Immature natural killer cell (primary cell): ENCODE measurements at places on chromosomes 4 and X. TPM values are rescaled to one million over a fixed set of nuclear protein-coding genes. Genes with fewer than 3 reads are reported as not detected.
A peak's percentile ranks its signal among the peaks of the same experiment; 100 is the strongest.

The LRRC66 gene
- polyA plus RNA-seq, result not detected

The ATOH1 gene
- polyA plus RNA-seq, result not detected

The ZMAT1 gene
- not detected for polyA plus RNA-seq

The CXCR3 gene
- 108 TPM for polyA plus RNA-seq

The ETDB gene
- polyA plus RNA-seq, result not detected

The CENPU gene
- polyA plus RNA-seq, result 7.1 TPM

The SERTM2 gene
- polyA plus RNA-seq, result not detected

The TBC1D9 gene
- polyA plus RNA-seq, result 0.21 TPM

The TLR6 gene
- 1.9 TPM for polyA plus RNA-seq

The COL25A1 gene
- polyA plus RNA-seq, result not detected

The CAMK2D gene
- 22.8 TPM for polyA plus RNA-seq

The RELL1 gene
- 3.5 TPM for polyA plus RNA-seq

The AFP gene
- polyA plus RNA-seq, result not detected

The GASK1B gene
- not detected for polyA plus RNA-seq

- peak; percentile 72 for DNase-seq
These were observed 6.2 kb downstream of the TXK start for GRCh38 chr4:48127682-48128404.

- DNase-seq, result no peak
These were observed 94.7 kb upstream of the GPM6B start for GRCh38 chrX:13911586-13911985.

GRCh38 chrX:24306440-24306839 is 7.4 kb downstream of the SUPT20HL2 start:
- DNase-seq, result no peak

GRCh38 chrX:117768861-117769604 is 347.6 kb downstream of the KLHL13 start:
- no peak for DNase-seq

GRCh38 chr4:122612540-122612939 is 8.3 kb downstream of the IL21 start:
- no peak for DNase-seq

DNA sequence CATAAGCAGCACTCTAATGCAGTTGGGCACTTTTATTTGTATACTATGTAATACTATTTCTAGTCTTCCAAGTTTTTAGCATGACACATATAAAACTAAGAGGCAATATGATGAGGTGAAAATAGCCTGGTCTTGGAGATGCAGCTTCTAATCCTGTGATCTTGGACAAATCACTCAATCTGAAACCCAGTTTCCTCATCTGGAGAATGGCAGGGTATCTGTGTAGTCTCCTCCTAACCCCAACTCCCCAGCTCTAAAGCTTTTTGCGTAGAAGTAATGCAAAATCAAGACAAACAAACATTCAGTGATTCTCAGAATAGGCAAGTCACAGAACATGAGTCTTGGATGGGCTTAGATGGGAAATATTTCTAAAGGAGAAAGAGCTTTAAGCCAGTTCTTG is 36.7 kb upstream of the IL21 start:
- no peak for DNase-seq

DNA sequence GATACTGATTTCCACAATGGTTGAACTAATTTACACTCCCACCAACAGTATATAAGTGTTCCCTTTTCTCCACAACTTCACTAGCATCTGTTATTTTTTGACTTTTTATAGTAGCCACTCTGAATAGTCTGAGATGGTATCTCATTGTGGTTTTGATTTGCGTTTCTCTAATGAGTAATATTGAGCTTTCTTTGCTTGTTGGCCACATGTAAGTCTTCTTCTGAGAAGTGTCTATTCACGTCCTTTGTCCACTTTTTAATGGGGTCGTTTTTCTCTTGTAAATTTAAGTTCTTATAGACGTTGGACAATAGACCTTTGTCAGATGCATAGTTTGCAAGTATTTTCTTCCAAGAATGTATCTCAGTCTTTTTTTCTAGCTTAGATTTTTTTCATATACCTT is 10.0 kb downstream of the FBXW7 start:
- DNase-seq, result no peak

DNA sequence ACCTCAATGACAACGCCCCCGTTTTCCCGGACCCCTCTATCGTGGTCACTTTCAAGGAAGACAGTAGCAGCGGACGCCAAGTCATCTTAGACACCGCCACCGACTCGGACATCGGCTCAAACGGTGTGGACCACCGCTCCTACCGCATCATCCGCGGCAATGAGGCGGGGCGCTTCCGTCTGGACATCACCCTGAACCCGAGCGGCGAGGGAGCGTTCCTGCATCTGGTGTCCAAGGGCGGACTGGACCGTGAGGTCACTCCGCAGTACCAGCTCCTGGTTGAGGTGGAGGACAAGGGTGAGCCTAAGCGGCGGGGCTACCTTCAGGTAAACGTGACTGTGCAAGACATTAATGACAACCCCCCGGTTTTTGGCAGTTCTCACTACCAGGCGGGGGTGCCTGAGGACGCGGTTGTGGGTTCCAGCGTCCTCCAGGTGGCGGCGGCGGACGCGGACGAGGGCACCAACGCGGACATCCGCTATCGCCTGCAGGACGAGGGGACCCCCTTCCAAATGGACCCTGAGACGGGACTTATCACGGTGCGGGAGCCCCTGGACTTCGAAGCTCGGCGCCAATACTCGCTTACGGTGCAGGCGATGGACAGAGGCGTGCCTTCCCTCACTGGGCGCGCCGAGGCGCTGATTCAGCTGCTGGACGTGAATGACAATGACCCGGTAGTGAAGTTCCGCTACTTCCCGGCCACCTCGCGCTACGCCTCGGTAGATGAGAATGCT is 2.2 kb downstream of the FAT4 start:
- DNase-seq, result no peak

GRCh38 chrX:12981880-12982279 is 7.0 kb downstream of the TMSB4X start:
- DNase-seq, result no peak

GRCh38 chr4:51831133-51831532 is 11.8 kb upstream of the DCUN1D4 start:
- peak; percentile 54 for DNase-seq

GRCh38 chrX:104641176-104641575 is 75.2 kb downstream of the IL1RAPL2 start:
- DNase-seq, result no peak

DNA sequence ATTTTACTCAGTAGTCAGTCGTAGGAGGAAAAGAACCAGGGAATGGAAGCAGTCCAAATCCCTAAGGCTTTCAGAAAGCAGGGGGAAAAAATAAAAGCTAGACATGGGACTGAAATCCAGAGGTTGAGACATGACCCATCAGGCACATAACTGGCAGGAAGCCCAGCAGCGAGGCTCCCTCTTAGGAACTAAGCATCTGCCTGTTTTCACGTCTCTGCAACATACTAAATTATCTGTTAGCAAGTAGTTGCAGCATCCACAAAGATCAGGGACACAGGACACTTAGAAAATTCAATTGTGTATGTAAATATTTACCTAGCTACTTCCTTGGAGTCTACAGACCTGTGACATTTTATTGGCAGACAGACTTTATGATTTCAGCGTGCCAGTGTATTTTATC is 118.0 kb upstream of the EDNRA start:
- DNase-seq, result no peak

- no peak for DNase-seq
These were observed 15.9 kb downstream of the PLRG1 start for GRCh38 chr4:154534296-154534695.

- no peak for DNase-seq
These were observed 572 bp downstream of the EXOSC9 start for GRCh38 chr4:121801715-121802075.

DNA sequence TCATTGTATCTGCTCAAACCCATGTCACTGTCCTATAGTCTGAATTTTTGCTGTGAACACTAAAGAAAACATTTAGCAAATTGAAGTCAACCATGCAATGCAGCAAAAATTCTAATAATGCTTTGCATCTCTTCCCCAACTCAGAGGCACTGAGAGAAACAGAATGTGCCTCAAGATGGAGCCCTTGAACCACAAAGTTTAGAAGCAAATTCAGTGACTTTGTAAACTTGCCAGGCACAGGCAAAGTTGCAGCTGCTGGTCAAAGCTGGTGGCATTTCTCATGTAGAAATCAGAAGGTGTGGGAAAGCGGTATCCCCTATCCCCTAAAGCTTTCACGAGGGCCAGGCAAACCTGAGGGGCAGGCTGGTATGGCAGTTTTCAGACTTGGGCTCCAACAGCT is 121.7 kb upstream of the DIPK2B start:
- DNase-seq, result no peak

DNA sequence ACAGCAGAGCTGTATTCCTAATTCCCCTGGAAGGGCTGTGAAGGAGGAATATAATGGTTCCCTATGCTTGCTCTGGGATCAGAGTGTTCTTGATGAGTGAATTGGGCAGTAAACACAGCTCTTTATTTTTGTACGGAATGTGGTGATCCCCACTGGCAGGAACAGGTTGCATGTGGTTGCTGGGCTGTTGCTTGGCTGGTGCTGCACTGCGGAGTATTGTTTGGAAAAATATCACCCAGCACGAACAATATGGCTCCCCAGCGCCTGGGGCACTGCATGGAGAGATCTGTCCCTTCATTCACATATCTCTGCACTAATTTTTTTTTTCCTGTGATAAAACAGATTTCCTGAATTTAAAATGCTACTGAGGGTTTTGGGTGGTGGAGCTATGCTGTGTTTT is 119.7 kb downstream of the MGST2 start:
- DNase-seq, result no peak

DNA sequence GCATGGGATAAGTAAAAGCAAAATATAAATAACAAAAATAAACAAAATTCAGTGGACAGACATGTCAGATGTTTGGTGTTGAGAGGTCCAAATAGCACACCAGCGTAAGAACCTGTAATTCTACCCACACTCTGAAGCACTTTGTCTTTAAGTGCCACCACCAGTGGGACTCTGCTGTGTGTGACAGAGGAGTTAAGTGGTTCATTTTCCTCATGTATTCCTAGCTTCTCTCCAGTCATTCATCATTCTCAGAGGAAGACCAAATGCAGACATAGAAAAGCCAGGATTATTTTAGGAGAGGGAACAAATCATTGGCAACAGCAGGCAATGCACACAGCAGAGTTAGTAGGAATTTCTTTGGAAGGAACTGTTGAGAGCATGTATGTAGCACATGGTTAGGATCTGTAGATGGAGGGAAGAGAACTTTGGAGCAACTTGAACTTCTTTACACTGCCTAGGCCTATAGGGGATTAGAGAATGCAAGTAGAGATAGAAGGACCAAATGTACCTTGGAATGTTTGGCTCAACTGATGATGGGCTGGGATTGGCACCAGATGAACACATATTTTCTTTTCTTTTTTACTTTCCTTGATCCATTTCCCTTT is 43.0 kb upstream of the ARHGAP24 start:
- no peak for DNase-seq

DNA sequence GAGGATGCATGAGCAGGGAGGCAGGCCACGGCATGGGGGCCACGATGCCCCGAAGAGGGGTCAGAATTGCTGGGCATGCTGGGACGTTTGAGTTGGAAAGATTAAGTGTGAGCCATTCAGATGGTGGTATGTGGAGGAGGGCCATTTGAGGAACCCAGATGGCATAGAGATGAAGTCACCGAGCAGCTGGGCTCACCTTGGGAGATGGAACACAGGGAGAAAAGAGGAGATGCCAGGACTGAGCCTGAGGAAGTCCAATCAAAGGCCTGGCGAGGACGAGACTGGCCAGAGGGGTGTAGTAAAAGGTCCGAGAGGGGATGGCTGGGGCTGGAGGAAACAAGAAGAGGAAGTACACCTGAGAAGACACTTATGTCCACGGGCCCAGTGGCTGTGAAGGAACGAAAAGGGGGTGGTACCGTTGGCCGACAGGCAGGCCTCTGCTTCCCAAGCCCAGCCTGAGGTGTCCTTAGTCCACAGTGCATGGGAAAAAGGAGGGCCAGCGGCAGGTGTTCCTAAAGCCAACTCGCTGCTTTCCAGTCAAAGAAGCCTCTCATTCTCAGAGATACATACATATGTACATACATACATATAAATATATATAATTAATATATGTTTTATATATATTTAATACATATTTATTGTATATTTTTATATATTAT is 54.6 kb upstream of the CLCN4 start:
- DNase-seq, result no peak

DNA sequence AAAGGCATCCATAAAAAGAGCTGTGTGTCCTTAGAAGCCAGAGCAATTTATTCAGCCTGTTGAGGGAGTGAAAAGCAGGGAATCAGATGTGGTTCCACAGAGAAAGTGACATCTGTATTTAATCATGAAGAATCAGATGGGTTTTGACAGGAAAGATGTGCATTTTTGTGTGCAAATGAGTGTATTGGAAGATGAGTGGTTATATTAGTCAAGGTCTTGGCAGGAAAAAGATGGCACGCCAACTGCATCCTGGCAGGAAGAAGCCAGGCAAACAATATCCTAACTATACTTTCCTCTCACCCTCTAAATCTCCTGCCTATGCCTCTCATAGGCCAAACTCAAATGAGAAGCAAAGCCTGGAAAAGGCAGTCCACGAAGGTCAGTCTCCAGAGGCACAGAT is 59.1 kb downstream of the SCFD2 start:
- DNase-seq, result no peak

DNA sequence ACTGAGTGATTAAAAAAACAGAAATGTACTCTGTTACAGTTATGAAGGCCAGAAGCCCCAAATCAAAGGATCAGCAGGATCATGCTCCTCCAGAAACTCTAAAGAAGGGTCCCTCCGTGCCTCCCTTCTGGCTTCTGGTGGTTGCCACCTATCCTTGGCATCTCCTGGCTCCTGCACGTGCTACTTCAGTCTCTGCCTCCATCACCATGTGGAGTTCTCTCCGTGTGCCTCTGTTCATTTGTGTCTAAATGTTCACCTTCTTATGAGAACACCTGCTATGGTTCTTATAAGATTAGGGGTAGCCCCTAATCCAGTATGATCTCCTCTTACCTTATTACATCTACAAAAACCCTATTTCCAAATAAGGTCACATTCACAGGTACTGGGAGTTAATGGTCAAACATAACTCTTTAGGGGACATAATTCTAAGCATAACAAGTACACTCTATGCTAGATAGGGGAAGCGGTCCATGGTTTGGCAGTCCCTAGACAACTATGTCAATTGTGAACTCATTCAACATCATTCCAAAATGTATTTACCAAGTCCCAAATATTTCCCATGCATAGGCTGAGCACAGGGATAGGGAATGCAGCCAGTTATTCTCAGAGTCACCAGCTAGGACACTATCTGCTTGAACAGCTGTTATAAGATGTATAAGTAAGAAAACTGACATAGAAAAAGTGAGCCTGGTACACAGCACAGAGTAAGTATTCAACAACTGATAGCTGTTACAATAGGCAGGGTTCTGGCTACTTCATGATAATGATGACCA is 295.5 kb upstream of the BOD1L1 start:
- no peak for DNase-seq

- DNase-seq, result no peak
These were observed 205.2 kb downstream of the GALNTL6 start for GRCh38 chr4:172018358-172018757.

GRCh38 chrX:24229400-24229879 is 79.9 kb downstream of the ZFX start:
- DNase-seq, result no peak

DNA sequence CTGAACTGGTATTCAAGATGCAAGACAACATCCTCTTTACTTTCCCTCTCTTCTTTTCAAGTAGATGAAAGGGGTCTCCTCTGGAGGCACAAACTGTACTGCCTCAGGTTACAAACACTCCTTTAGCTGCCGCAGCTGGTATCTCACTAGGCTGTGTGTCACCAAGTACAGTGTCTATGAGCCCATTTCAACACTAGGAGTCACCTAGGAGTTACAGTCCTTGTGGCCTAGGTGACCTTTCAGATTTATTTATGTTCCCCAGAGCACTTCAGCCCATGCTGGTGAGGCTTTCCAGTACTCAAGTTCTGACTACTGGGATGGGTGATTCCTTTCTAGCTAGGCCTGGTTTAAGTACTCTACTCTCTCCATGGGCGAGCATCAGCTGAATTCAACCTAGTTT is 32.4 kb upstream of the TMLHE start:
- no peak for DNase-seq
